ENCODE measurements at places on chromosomes 3 and 15.

DNA sequence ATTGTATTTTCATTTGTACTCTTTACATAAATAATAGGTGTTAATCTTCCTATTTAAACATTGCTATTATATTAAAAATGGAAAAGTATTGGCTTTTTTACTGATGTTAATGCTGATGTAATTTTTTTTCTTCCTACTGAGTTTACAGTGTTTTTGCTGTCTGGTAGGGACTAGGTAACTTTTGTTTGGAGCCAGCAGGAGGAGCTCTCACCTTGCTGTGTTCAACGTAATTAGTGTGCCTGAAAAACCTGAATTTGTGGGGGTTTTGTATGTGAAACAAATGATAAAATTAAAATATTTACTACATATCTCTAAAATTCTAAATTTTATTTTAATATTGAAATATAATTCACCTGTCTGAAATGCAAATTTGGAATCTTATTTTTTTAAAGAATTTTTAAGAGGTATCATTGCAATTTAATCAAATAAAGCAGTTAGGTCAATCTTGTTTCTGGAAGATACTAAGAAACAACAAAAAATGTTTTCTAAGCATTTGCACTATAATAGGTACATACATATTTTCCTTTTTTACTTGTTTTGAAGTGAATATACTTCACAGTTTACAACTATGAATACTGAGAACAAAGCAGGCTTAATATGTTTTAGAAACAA lies 48.8 kb downstream of the EPHA6 start:
- DNase-seq = no peak

GRCh38 chr3:104746056-104746455 lies 620.7 kb upstream of the ALCAM start:
- no peak for DNase-seq

DNA sequence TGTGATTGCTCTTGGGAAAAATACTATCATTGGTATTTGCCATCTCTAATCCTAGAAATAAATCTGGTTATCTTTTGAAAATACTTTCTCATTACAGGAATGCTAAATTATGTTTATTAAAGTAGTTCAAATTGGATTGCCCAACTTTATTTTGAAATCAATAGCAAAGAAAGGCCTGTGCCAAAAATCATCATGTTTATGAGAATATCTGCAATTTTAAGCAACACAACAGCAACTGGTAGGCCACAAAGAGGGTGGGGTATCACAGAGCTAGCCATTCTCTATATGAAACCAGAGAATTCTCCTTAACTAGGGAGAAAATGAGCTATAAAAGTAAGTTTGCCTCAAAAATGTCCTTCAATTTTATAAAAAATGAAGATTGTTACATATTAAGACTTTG lies 11.9 kb upstream of the TM4SF19 start:
- no peak for DNase-seq

GRCh38 chr3:139975594-139976365 lies 40.8 kb downstream of the CLSTN2 start:
- DNase-seq = no peak

- DNase-seq = no peak
Measured at GRCh38 chr15:48577469-48577868, 68.0 kb downstream of the FBN1 start.

DNA sequence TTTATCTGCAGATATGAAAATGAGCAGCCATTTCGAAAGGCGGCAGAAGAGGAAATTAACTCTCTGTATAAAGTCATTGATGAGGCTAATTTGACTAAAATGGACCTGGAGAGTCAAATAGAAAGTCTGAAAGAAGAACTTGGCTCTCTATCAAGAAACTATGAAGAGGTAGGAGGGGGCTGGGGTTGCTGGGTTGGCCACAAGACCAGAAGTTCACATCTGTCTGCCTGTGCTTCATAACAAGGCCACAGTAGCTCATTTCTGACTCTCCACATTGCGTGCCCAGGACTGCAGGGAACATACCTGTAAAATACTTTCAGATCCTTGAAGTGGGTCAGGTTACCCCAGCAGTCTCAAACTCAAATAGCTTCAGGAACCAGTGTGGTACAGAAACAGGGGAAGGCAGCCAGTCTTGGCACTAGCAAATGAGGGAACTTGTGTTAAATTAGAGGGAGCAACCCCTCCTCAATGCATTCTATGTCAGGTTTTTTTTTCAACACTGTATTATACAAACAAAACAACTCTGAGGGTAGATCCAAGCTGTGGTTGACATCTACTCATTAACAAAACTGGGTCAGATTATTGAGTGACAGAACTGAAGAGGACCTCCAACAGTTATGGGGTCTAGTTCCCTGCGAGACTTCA lies 48.7 kb downstream of the BFSP2 start:
- peak; percentile 75 for DNase-seq

- no peak for DNase-seq
Measured at GRCh38 chr3:192054881-192055280, 593.9 kb downstream of the PYDC2 start.

- no peak for DNase-seq
Measured at GRCh38 chr3:130850843-130851242, 43.0 kb upstream of the ATP2C1 start.

DNA sequence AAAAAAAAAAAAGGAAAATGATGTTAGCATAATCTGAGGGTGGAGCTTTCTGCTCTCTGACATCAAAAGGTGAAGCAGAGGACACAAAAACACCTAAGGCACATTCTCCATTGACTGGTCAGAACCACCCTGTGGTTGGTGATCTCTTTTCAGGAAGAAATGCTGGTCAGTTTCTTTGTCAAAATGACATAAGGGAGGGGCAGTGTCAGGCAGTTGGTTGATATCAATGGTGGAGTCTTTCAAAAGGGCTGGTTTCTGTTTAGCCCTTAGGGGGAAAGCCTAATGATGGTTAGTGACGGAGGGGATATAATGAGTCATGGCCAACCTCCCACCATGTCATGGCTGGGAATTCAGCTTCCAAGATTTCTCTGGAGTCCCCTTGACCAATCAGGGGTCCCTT lies 185.9 kb upstream of the GBE1 start:
- DNase-seq = no peak

DNA sequence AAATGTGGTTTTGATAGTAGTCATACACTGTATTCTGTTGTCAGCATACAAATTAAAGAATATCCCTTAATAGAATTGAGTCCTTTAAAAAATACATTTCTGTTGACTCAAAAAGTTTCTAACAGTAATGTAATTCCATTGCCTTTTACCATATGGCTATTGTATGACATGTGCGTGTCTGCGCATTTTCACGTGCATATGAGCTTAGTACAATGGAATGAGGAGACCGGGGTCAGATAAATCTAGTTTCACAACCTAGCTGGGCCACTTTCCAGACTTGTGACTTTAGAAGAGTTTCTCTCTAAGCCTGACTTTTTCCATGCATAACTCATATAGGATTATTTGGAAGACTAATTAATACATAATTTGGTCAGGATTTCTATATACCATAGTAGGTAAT lies 38.7 kb downstream of the ZBTB38 start:
- DNase-seq = no peak

- no peak for DNase-seq
Measured at GRCh38 chr15:70717237-70717793, 46.0 kb downstream of the UACA start.

GRCh38 chr3:61637088-61638051 lies 76.0 kb downstream of the PTPRG start:
- DNase-seq = no peak

DNA sequence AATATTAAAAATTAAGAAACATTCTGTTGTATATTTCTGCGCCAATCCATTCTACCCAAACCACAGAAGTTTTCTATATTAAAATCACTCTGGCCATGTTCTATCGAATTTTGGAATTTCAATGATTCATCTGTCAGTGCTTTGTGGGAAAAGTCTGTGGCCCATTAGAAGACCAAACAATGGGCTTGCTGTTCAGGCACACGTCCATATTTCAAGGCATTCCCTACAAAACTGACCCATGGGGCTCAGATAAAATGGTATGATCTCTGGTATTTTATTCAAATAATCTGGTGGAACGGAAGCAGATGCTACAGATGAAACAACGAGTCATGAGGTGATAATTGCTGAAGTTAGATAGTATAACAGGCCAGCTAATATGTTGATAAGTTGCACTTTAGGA lies 12.4 kb downstream of the NPHP3 start:
- no peak for DNase-seq

DNA sequence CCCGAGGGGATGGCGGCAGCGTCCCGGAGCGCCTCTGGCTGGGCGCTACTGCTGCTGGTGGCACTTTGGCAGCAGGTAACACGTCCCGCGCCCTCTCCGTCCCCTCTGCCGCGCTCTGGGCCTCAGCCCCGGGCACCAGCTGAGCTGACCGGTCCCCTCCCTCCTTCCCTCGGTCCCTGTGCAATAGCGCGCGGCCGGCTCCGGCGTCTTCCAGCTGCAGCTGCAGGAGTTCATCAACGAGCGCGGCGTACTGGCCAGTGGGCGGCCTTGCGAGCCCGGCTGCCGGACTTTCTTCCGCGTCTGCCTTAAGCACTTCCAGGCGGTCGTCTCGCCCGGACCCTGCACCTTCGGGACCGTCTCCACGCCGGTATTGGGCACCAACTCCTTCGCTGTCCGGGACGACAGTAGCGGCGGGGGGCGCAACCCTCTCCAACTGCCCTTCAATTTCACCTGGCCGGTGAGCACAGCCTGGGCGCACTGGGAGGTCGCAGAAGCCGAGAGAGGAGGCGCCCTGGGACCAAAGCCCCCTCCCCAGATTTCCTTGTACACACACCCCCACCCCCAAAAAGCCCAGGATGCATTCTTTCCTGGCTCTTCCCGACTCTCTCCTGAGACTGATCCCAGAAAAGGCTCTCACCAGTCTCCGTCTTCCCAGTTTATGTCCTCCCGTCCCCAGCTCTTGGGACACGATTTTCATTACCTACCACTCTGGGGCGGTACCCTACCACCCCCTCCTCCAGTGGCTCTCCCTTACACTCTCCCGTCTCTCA lies 705 bp downstream of the DLL4 start:
- no peak for DNase-seq

GRCh38 chr15:38638811-38639210 lies 74.2 kb upstream of the RASGRP1 start:
- no peak for DNase-seq

DNA sequence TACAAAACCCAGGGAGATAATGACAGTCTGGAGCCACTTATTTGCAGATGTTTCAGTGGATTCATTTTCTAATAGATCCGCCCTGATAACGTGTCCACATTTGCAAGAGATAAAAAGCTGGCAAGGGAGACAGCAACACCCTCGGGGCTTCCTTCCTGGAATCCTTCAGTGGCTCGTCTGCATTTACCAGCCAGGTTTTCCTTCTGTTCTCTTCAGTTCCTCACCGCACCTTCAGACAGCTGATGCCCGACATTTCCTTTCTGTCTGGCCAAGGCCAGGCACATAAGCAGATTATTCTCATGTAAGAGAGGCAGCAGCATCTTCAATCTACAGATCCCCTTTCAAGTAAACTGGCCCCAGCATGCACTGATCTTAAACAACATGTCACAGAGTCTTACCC lies 56.2 kb upstream of the SPATA12 start:
- no peak for DNase-seq

DNA sequence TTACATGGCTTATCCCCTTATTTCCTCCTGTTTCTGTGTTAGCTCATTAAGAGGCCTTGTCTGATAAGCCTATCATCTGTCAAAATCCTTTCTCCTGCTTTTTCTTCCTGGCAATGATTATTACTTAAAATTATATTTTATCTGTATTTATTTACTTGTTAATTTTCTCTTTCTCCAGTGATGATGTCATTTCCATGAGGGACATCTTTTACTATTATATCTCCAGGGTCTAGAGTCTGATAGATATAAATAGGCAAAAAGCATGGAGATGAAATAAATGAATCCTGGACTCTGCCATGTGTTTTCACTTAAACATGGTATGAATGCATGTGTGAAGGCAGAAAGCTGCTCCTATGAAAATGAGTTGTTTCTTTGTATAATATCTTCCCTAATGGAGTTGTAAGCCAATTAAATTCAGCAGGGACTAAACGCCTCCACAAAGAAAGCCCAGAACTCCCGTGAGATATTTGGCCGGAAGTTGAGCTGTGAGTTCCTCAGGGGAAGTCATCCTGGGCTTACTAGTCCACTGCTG lies 375.2 kb downstream of the TUSC7 start:
- no peak for DNase-seq

DNA sequence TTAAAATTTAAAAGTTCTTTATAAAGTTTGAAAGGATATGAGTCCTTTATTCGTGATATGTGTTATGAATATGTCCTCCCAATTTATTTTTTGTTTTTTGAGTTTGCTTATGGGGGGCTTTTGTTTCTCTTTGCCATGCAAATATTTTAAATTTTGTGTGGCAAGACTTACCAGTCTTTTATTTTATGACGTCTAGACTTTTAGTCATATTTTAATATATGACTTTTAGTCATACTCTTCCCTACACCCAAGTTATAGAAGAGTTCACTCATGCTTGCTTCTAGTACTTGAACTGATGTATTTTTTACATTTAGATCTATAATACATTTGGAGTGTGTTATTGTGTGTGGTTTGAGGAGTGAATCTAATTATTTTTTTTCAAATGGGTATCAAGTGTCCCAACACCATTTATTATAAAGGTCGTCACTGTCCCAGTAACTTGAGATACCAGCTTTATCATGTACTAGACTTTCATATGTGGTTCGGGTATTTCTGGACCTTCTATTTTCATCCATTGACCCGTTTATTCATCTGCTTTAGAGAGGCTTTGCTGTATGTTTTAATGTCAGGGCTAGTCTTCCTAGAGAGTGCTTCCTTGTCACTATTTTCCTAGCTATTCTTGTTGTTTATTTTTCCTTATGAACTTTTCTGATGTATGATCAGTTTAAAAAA lies 755 bp downstream of the PARP15 start:
- DNase-seq = no peak

- no peak for DNase-seq
Measured at GRCh38 chr3:125319765-125320164, 55.4 kb downstream of the ZNF148 start.

DNA sequence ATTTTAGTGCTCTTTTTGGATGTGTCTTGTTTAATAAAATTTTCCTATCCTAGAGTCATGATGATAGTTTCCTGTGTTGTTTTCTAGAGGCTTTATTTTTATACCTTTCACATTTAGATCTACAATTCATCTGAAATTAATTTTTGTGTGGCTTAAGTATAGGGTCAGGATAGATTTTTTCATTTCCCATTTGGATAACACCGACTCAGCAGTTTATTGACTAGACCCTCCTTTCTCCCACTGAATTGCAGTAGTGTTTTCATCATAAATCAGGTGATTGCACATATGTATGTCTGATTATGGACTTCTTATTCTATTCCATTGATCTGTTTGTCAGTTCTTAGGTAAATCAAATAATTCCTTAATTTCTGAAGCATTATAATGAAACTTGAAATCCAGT lies 10.4 kb downstream of the PRR23A start:
- no peak for DNase-seq
